ENCODE measurements at places on chromosomes 7 and 10. TPM values are rescaled to one million over a fixed set of nuclear protein-coding genes. Genes with fewer than 3 reads are reported as not detected.

Gene DAGLB
- total RNA-seq, result 20.7 TPM

Gene LIPK
- total RNA-seq, result not detected

Gene LMTK2
- total RNA-seq, result 8.3 TPM

Gene FZD8
- total RNA-seq, result 20.2 TPM

Gene SPDYE17
- not detected for total RNA-seq

Gene MTURN
- total RNA-seq, result 6.2 TPM

Gene SPDYE18
- not detected for total RNA-seq

Gene AKR1B15
- not detected for total RNA-seq

Gene WNT8B
- not detected for total RNA-seq

Gene DPP6
- 0.50 TPM for total RNA-seq

Gene MAGI2
- 29.1 TPM for total RNA-seq

Gene C10orf95
- not detected for total RNA-seq

Gene SRRT
- 60.2 TPM for total RNA-seq

Gene WDFY4
- not detected for total RNA-seq

Gene INHBA
- total RNA-seq, result 18.2 TPM

Gene POM121
- total RNA-seq, result 5.9 TPM

Gene CCM2
- 56.0 TPM for total RNA-seq

Gene C7orf33
- total RNA-seq, result not detected

Gene MYO1G
- total RNA-seq, result 0.11 TPM

Gene HHEX
- total RNA-seq, result 0.62 TPM

Gene GBX1
- total RNA-seq, result not detected
